Activated CD8-positive, alpha-beta T cell treated with anti-CD3 and anti-CD28 coated beads, Interleukin-2, amount 10 ng/mL, durations not matched to agents 7 days and 5 days (primary cell): ENCODE measurements at places on chromosomes 2 and 18.

- no peak for DNase-seq
These were observed 247.7 kb downstream of the TPGS2 start for GRCh38 chr18:36580874-36581750.

GRCh38 chr2:198136142-198136541, 331.7 kb downstream of the PLCL1 start:
- no peak for DNase-seq

GRCh38 chr18:68445668-68446426, 269.1 kb downstream of the TMX3 start:
- DNase-seq = no peak

DNA sequence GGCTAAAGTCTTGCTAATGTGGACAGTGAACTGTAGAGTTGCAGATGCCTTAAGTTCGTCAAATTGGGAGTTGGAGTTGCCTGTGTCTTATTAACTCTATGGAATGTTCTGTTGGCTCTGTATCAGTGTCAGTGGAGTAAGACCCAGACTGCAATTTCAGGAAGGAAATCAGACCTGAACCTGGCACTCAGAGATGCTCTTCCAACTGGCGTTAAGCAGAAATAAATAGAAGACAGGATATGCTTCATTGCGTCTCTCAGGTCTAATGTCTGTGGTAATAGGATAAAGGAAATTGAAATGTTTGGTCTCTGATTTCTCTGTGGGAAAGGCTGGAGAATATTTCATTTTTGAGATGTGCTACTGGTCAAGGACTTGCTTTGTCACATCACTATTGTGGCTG, 846.7 kb upstream of the ID2 start:
- DNase-seq = no peak
